ENCODE measurements at places on chromosomes 3 and 15.

DNA sequence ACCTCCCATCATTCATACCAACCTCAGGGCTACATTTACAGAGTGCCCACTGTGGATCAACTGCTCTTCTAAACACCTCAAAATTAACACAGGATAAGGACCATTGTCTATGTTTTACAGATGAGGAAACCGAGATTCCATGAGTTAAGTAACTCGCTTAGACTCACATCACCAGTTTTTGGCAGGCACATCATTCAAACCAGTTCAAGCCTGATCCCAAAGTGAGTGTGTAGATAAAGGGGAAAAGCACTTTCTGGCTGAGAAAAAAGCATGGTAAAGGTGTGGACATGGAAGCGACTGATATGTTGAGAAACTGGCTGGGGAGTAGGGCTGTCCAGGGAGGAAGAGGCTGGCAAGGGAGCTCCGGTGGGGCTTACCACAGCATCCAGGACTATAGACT, 193.7 kb upstream of the RORA start:
- no peak for DNase-seq

- no peak for DNase-seq
These were observed 94.0 kb upstream of the LRRN1 start for GRCh38 chr3:3705090-3705775.

DNA sequence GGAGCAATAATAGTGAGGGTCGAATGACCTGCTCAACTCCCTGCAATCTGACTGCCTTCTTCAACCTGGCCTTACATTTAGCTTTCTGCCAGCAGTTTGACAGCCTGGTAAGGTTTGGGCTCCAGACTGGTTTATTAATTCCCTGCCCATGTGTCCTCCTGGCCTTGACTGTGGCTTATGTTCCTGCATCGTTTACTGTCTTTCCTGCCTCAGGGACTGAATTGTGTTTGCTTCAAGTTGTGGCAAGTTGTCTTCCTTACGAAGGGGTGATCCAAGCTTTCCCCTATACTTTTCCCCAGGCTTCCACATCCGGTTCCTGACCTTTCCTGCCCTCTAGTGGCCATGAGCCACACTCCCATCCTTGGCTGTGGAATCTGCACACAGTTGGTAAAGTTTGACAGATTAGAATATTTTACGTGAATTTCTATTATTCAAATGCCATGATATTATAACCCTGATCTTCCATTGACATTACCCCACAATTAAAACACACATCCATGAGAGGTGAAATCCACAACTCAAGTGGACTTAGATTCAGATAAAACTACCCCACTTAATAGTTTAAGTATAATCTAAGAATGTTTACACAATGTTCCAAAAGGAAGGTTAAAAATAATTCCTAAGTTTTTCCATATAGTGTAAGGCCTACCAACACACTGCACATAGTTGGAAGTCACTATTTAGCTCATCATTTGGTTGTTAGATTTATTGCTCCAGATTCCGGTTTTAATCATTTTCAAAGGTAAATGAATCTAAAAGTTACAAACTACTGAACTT, 95.7 kb downstream of the NEDD4 start:
- peak; percentile 26 for DNase-seq

DNA sequence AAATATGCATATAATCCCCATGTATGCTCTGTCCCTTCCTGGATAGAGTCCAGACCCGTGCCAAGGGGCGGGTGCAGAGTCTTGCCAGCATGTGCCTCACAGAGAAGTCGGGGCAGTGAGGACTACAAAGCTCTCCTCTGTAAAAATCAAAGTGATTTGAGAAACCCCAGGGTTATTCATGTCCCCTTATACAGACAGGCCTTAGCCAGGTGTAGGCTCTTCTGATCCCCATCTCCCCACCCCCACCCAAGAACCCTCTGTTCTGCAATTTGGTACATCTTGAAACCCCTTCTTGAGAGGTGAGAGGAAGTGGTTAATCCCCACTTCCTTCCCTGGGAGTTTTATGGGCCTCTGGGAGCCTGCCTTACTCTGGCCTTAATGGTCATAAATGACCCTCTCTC, 24.7 kb downstream of the TRIM71 start:
- no peak for DNase-seq

DNA sequence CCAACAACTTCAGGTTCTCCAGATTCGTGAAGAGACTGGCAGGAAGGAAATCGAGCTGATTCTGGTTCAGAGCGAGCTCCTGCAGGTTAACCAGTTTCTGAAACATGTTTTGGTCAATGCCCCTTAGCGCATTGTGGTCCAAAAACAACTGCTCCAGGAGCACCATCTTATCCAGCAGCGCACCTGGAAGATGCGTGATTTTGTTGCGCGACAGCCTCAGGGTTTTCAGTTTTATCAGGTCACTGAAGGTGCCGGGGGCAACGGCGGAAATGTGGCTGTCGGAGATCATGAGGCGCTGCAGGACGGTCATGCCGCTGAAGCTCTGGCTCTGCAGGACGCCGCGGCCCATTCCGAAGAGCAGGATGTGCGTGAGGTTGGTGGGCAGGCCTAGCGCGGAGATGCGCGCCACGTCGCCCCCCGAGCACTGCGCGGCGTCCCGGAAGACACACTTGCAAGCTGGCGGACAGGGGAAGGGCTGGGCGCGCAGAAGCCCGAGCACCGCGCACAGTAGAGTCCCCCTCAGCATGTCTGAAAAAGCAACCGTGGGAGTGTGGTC, 1.2 kb downstream of the GP5 start:
- DNase-seq, result no peak

GRCh38 chr3:56251343-56251945, 216.8 kb downstream of the ERC2 start:
- peak; percentile 65 for DNase-seq

GRCh38 chr15:92570391-92570790, 85.2 kb downstream of the FAM174B start:
- DNase-seq, result no peak

DNA sequence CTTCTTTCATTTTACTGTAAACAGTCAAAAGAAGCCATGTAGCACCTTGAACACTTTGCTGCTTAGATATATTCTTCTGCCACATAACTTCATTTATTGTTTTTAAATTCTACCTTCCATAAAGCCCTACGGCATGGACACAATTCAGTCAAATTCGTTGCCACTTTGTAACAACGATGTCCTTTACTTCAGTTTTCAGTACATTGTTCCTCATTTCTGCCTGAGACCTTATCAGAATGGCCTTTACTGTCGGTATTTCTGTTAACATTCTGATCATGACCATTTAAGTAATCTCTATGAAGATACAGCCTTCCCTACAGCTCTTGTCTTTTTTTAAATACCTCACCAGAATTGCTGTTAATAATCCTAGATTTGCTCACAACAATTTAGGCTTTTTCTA, 466.9 kb downstream of the NAALADL2 start:
- DNase-seq, result no peak

DNA sequence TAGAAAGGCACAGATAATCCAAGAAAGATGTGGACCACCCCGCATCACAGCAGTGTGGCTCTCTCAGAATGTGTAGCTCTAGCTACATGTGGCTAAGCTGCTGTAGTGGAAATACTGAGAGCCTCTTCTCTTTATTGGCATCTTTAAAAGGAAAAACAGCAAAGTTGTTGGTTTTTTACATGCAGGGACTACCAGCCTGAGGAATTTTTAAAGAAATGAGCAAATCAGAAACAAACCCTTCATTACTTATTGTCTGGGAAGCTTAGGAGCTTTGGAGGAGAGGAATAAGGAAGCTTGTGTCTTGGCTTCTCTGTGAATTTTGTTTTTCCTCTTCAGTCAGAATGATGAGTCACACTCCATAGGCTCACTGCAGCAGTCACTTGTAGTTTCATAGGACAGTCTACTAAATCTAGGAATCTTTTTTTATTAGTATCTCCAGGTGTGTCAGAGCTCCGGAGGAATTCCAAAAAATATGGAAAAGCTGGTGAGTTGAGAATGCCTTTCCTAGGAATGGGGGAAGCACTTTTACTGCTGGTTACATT, 27.5 kb downstream of the POLG start:
- DNase-seq, result no peak

- DNase-seq, result no peak
These were observed 76.9 kb upstream of the RPL32 start for GRCh38 chr3:12918231-12918630.

DNA sequence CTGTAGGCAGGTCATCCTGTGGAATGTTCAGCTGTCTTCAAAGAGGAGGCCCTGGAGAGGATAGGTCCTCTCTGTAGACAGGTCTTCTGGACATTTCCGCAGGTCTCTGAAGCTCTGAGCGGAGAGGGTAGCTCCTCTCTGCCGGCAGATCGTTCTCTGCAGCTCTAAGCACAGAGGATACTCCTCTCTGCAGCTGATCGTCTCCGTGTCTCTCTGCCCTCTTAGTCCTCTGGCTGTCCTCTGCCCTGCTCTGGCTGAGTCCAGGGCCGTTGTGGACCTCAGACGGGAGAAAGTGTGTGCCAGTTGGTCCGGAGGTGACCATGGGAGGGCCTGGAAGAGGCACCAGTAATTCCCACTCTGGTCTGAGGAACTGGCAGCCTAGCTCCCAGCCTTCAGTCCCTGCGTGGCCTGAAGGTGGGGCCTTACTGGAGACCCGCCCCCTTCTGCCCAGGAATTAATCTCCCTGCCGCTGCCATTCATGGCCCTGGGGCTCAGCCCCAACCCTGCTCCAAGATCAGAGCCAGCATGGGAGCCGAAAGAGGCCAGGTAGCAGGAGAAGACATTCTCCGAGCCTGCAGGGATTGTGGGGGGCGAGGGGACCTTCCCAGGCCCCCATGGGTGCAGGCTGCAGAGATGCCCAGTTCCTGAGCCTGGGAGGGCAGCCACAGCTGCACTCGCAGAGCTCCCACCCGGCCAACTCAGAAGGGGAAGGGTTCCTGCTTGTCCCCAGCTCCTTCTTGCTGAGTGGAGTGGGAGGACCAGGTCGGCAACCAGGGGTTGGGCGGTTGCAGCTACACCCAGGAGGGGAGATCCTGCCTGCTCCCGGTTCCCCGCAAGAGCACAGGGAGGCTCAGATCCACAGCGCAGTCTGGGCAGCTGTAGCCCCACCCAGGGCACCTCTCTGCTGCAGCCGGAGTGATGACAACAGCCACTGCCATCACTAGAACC, 488.7 kb downstream of the RSL24D1 start:
- no peak for DNase-seq

- DNase-seq, result no peak
These were observed 242.4 kb downstream of the RYR3 start for GRCh38 chr15:33553157-33553556.

- no peak for DNase-seq
These were observed 376.0 kb upstream of the PDZRN3 start for GRCh38 chr3:74000725-74001124.

GRCh38 chr3:68088216-68088615, 433.8 kb upstream of the SUCLG2 start:
- DNase-seq, result peak; percentile 2

GRCh38 chr15:67224889-67225288, 29.6 kb downstream of the AAGAB start:
- DNase-seq, result no peak

DNA sequence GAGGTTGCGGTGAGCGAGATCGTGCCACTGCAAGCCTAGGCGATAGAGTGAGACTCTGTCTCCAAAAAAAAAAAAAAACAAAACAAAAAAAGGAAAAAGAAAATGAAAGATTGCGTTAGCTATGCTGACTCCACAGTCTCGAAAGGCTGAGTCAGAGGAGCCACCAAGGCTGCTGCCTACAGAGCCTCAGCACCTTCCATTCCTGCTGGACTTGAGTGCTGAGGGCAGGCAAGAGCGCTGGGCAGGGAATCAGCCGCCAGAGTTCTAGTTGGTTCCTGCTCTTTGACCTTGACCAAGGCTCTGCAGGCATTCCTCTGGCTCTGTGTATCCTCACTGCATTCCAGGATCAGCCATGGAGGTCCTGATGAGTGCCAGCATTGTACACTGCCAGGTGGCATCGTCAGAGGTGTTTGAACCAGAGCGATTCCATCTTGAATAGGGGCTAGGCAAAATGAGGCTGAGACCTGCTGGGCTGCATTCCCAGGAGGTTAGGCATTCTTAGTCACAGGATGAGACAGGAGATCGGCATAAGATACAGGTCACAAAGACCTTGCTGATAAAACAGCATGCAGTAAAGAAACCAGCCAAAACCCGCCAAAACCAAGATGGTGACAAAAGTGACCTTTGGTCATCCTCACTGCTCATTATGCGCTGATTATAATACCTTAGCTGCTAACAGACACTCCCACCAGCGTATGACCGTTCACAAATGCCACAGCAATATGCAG, 5.9 kb downstream of the MESP2 start:
- no peak for DNase-seq

DNA sequence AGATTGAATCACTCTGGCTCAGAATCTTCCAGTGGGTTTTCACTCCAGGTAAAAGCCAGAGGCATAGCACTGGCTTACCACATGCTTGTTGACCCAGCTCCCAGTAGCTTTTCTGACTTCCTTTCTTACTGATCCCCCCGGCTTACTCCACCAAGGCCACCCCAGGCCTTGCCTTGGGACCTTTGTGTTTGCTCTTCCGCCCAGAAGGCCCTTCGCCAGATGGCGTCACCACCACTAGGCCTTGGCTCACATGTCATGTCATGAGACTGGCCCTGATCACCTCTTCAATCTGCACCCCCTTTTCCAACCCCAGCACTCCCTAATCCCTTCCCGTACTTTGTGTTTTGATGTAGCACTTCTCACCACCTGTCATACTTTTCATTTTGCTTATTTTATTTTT, 98.5 kb upstream of the UMPS start:
- no peak for DNase-seq

DNA sequence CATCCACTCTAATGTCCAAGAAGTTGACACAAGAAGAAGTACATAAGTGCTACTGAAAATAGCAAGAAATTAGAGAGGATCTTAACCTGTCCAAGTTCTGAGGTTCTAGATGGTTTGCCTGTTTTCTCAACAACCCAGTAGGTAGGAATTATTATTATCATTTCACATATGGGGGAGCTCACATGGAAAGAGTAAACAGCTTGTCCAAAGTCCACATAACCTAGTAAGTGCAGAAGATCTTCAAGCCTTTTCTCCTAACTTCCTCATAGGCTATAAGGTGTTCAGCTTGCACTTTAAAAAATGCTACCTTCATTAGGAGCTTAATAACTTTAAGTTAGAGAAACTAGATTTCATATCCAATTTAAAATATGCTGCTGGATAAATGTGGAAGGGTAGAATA, 3.0 kb downstream of the SLC2A2 start:
- no peak for DNase-seq

DNA sequence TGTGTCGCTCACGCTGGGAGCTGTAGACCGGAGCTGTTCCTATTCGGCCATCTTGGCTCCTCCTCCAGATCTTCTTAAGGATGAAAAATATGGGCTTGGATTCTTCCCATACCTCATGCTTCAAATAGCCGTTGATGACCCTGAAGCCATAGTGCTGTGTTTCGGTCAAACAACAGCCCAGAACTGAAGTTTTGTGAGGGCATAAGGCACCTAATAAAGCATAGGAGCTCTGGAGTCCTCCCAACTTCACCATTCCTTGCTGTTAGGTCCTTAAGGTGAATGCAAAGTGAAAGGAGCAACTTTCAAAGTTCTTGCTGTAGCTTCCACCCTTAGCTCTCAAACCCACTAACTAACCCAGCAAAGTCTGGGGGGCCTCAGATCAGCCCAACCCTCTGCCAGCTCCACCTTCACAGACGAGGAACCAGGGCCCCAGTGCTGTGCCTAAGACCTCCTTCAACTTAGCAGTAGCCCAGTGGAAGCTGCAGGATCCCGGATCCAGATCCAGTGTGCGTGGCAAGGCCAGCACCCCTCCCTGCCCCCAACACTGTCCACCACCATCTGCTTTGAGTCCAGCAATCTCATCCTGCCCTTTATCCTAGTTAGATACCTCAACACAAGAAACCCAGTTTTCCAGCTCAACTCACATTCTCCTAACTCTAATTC, at the start of gene GRK7:
Gene GRK7, plus strand, starts transcription at position 321 of the 663 bp plus-strand sequence. CDS start 14,877 bp downstream, outside the sequence.
- no peak for DNase-seq

Measured in renal pelvis (tissue), 12 donors.